CD4-positive, alpha-beta memory T cell (primary cell): ENCODE measurements at places on chromosomes 16 and 17.

DNA sequence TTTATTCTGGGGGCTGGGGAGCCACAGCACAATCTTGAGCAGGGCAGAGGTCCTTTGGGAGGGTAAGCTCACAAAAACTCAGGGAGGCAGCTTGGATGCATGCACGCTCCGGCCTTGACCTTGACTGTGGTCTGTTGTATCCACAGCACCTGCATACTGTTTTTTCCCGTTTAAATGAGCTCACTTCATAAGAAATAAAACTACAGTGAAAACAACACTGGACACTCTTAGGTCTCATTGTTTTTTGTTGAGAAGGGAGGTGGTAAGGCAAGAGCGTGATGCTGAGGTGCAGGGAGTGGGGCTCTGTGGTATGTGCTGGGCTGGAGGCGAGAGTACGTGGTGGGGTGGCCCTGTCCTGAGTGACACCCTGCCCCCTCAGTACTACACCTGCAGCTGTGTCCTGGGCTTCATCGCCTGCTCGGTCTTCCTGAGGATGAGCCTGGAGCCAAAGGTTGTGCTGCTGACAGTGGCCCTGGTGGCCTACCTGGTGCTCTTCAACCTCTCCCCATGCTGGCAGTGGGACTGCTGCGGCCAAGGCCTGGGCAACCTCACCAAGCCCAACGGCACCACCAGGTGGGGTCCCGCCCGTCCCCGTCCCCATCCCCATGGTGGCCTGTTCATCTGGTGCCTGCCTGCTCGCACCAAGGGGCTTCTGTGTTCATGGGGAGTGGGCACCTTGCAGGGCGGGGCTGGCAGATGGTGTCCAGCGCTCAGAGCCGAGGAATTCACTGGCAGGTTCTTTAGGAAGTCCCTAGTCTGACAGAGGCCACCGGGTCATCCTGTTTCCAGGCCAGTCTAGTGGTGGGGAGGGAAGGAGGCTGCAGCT, 44.2 kb downstream of the ADCY7 start:
- no peak for DNase-seq

- DNase-seq = peak; percentile 8
Observed at GRCh38 chr17:17494870-17495535, 1.2 kb downstream of the RASD1 start.

- DNase-seq = no peak
Observed at GRCh38 chr16:1612320-1613111, at the start of gene CRAMP1. Gene CRAMP1, plus strand, starts transcription at chr16:1612360. Its CDS starts 2,280 bp downstream, at chr16:1614640.

- no peak for DNase-seq
Observed at GRCh38 chr17:57477522-57478362, 221.4 kb downstream of the MSI2 start.

DNA sequence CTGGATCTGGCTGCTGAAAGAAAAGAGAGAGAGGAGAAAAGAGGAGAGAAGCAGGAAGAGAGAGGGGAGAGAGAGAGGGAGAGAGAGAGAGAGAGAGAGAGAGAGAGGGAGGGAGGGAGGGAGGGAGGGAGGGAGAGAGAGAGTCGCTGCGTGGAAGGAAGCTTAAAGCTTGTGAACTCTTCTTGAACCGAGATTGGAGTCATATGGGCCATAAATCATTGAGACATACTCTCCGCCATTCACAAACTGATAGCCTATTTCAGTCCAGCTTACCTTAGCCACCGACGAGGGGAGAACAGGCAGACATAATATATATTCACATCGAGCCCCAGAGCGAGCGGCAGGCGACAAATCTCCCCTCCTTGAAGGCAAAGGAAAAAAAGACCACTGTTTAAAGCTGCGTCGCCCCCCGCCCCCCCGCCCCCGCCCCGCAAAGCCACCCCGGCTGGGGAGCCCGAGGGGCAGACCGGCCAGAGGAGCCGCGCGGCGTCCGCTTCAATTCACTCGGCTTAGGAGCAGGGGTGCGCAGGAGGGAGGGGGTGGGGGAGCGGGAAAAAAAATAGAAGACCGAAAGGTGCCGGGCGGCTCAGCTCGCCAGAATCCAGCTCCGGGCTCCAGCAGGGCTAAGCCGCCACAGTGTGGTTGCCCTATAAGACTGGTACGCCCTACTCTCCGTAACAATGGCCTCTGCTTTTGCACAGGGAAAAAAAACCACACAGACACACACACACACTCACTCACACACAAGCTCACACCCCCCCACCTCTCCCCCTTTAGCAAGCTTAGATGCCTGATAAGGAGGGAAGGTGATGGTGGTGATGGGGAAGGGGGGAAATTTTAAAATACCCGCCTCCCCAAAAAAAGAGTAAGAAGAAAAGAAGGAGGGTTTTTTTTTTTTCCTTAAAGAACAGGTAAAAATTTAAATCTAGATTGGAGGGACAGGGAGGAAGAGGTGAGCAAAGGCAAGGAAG, 10.6 kb upstream of the HOXB2 start:
- DNase-seq = no peak

GRCh38 chr17:55986817-55987216, 166.5 kb upstream of the ANKFN1 start:
- DNase-seq = no peak

DNA sequence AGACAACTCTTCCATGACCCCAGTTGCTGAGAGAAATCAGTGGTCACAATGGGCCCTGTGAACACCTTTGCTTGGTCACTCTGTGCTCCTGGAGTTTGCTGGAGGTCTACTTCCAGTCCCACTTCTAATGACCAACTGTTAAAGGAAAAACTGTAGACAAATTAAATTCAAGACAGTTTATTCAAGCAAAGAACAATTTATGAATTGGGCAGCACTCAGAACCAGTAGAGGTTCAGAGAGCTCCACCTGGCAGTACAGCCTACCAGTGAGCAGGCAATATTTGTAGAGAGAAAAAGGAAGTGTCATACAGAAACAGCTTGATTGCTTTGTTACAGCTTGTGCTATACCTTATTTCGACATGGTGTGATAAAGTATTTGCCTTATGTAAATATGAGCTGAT, 116.5 kb downstream of the HS3ST3B1 start:
- no peak for DNase-seq

DNA sequence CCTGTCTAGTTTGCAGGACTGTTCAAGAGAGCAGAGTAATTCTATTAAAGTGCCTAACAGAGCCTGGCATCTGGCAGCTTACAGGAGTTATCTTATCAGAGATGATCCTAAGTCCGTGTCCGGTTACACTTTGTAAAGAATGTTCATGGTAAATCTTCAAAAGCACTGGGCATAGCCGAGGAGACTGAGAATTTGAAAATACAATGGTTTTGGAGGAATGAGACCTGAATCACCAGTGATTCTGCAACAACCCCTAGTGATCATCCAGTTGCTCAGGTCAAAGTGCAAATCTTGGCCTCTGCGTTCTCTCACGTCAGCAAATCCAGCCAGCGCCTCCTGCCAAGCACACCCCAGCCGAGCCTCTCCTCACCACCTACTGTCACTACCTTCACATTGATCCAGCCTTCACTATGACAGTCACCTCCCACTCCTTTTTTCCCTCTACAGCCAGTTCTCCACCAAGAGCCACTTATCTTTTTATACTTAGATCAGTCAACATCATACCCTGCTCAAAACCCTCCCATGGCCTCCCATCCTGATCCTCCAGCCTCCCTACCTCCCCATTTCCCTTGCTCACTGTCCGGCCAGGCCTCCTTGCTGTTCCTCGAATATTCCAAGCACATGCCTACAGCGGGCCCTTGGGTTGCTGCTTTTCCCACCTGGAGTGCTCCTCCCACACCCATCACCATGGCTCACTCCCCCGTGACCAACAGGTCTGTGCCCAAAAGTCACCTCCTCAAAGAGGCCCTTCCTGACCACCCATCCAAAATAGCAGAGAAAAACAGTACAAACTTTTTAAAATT, 57.4 kb upstream of the ERN1 start:
- no peak for DNase-seq

DNA sequence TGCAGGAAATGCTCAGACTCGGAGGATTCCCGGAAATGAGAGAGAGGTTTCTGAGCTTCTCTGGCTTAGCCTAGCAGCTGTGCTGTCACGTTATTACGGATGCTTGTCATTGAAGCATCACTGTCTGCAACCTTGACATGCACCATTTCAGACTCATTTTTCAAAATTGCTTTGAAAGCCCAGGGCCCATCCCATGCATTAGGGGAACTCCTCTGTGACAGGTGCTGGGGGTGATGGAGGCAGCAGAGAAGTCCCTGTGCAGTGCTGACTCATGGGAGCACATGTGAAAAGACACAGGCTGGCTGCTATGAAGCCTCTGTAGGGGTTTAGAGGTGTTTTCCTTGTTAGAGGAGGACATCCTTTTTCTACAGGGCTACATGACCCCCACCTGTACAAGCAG, 214.0 kb upstream of the MPHOSPH6 start:
- no peak for DNase-seq

DNA sequence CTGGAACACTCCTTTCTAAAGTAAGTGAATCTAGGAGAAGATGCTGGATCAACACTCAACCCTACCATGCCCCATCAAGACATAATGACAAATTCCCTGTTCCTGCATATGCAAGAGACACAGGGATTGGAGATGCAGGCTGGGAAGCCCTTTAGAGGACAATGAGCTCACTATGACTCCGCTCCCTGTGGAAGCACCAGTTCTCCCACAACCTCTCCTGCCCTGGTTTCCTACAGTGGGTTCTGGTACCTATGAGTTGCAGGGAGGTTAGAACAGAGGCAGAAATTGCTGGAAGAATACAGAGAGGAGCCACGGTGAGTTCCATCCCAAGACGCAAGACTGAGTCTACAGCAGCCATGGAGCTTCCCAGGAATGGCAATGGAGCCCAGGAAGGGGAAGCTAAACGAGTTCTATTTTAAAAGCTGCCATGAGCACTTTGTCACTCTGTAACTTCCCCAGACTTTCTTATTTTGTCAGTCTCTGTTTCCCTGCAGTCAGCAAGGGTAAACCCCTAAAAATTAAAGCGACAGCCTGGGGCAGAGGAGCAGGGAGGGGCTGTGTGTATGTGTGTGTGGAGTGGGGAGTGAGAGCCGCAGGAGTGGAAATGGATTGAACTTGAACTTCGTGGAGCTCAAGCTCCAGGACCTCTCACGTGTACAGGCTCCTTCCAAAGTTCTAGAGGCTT, 42.3 kb upstream of the PIK3R6 start:
- no peak for DNase-seq

DNA sequence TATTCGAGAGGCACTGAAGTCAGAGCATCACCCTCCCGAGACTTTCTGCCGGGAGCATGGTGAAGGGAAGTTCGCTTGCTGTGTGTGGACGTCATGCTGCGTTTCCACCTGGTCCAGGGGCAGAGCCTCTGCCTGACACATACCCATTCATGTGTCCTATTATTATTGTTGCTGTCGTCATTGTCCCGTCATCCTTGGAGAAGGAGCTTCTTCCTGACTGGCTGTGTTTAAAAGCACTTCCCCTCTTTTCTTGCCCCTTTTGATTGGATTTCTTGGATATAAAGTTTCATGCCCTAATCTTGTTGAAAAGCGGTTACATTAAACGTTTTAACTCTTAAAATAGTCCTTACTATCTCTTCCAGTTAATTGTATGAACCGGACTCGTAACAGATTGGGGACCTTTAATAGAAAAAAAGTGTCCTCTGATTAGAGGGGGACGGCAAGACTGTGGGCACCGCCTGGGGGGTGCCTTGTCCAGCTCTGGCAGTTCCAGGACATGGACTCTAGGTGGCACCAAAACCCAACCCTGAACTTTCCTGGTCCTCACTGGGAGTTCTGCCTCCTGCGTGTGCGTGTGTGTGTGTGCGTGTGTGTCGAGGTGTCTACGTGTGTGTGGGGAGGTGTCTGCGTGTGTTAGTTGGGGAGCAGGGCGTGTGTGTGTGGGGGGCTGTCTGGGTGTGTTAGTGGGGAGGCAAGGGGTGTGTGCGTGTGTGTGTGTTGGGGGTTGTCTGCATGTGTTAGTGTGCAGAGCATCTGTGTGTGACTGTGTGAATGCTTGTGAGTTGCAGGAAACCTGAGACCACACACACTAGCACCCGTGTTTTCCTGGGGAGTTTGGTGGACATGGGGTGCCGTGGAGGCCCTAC, 133.3 kb upstream of the CIBAR2 start:
- DNase-seq = peak; percentile 25

DNA sequence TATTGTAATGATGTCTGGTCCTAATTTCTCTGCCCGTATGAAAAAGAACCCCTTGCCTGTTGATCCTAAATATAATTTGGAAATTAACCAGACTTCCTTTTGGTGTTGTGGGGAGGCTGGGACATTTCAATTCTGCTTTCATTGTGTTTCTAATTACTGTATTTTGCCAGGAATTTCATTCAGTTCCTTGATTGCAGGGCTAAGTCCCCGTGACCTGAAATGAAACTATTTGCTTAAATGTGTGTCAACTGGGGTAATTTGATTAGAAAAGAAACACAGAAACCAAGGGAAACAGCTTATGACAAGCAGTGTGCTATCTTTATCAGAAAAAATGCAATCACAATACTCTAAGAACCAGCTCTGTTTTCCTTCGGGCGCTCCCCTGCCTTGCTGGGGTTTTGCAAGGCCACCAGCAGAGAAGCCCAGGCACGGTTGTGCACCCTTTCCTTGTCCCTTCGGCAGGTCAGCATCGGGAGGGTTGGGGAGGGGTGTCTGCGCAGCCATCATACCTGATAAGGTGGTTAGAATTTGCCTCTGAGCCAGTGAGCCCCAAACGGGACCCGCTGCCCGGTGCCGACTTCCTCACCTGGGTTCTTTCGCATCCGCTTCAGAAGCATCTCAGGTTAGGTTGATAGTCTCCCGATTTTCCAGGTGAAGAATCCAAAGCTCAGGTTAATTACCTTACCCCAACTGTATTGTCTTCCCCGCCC, 19.4 kb downstream of the KLHL36 start:
- no peak for DNase-seq

- DNase-seq = no peak
Observed at GRCh38 chr16:10619271-10619849, 39.0 kb upstream of the EMP2 start.

DNA sequence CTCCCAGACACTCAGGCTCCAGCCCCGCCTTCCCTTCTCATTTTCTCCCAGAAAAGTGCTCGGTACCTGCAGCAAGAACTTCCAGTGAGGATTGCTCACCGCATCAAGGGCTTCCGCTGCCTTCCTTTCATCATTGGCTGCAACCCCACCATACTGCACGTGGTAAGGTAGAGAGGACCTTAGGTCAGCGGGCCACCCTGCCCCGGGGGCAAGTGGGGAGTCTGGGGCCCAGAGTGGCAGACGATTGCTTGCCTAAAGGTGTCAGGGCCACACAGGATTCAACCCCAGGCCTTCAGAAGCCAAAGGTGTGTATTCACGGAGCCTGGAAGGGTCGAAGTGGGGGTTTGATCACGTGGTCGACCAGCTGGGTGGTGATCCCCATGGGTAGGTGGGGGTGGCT, 1.4 kb downstream of the BCKDK start:
- DNase-seq = no peak

DNA sequence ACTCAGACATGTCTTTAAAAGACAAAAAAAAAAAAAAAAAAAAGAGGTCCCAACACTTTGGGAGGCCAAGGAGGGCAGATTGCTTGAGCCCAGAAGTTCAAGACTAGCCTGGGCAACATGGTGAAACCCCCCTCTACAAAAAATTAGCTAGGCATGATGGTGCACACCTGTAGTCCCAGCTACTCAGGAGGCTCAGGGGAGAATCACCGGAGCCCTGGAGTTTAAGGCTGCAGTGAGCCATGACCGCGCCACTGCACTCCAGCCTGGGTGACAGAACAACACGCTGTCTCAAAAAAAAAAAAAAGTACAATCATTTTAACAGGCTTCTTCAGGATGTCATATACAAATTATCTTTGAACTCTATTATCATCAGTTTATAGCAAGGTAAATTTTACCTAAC, 22.0 kb downstream of the C16orf87 start:
- no peak for DNase-seq
